ENCODE measurements at places on chromosomes 7 and 10.

DNA sequence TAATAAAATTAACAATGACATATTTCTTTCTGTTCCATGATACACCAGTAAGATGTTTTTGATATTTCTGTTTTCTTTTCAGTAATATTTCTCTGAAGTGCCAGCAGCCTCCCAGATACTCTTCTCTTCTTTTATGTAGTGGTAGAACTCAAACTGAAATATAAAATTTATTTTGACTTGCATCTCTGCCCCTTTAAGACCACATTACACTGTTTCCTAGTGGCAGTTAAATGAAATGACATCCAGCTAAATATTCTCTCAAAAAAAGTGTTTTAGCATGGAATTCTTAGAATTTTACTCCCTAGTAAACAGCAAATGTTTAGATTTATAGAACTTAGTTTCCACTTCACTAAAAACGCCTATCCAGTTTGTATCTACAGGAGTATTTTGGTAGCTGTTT, 237.2 kb upstream of the MTPN start:
- no peak for DNase-seq

DNA sequence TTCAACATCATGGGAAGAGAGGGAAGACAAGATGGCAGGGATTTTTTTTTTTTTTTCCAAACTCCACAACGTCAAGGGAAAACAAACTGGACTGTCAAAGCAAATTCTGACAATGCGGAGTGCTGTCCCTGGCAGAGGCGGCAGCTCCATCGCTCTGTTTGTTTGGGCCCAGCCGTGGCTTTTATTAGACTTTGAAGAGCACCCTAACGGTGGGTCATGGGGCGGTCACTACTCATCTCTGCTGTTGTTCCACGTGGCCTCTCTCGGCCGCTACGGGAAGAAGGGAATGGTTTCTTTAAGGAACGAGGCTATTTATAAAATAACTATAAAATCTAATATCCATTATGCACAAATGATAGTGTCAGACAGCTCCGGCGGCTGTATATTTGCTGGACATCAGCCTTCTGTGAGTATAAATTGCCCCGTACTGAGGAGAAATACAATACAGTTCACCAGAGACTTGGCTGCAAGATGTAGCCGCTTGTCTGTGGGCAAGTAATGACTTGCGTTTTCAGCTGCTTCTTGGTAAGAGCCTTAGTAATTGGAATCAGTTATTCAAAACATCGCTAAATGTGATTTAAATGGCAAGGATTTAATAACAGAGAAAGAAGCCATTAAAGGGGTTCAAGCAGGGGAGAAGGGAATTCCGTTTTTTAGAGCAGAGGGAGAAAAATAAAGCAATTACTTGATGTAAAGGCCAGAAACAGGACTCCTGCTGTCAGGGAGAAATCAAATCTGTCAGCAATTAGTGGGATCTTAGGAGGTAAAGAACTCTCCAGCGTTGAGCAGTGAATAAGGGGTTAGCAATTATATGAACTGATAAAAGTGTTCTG, 61.7 kb upstream of the RAB11FIP2 start:
- DNase-seq = peak; percentile 34

- DNase-seq = no peak
Observed at GRCh38 chr10:79436850-79437103, 8.6 kb downstream of the ZCCHC24 start.

GRCh38 chr7:20958572-20958971, 171.9 kb upstream of the SP8 start:
- DNase-seq = no peak

DNA sequence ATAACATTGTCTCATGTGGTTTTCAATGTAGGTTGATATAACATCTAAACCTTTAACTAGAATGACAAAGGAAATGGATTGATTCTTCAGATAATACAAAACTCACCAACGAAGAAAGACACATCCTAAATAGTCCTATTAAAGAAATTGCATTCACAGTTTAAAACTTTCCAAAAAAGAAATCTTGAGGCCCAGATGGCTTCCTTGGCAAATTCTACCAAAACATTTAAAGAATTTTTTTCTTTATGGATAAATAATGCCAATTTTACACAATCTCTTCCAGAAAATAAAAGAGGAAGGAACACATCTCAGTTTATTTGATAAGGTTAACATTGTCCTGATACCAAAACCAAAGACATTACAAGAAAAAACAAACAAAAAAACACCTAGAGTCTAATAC, 349.5 kb downstream of the CALN1 start:
- no peak for DNase-seq

DNA sequence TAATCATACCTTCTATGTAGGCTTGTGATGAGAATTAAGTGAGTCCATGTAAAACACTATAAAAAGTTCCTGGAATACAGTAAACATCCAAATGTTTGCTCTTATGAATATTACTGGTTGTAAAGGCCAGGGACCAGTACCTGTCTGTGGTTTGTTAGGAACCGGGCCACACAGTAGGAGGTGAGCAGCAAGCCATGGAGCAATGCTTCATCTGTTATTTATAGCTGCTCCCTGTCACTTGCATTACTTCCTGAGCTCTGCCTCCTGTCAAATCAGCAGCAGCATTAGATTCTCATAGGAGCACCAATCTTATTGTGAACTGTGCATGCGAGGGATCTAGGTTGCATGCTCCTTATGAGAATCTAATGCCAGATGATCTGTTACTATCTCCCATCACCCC, 662.0 kb upstream of the ANKRD30A start:
- DNase-seq = no peak

- DNase-seq = no peak
Observed at GRCh38 chr7:46448478-46448877, 527.4 kb upstream of the IGFBP3 start.

- no peak for DNase-seq
Observed at GRCh38 chr7:39221901-39222300, 244.2 kb downstream of the POU6F2 start.

- no peak for DNase-seq
Observed at GRCh38 chr7:114979388-114979787, 57.5 kb downstream of the MDFIC start.

DNA sequence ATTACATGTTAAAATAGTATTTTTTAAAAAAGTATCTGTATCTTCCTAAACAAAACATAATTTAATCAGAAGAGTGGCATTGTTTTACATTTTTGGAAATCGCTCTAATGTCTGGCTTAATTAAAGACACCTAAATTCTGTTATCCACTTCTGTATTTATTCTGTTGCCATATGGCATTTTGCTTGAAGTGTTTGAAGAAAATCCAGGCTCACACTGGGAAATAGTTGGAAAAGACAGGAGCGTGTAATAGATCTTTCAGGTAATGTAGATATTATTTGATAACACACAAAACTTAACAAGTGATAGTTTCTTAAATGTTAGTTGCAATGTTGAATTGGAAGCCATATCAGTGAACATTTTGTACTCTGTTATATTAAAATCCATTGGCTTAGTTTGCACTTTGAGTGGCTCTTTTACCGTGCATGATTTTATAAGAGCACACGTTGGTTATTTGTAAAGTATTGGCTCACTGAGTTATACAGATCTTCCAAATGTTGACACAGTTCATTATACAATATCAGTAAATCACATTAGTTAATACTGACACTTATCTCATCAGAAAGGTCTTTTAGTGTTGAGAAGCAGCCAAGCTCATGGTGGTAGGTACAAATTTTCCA, 128.4 kb upstream of the NPVF start:
- no peak for DNase-seq

DNA sequence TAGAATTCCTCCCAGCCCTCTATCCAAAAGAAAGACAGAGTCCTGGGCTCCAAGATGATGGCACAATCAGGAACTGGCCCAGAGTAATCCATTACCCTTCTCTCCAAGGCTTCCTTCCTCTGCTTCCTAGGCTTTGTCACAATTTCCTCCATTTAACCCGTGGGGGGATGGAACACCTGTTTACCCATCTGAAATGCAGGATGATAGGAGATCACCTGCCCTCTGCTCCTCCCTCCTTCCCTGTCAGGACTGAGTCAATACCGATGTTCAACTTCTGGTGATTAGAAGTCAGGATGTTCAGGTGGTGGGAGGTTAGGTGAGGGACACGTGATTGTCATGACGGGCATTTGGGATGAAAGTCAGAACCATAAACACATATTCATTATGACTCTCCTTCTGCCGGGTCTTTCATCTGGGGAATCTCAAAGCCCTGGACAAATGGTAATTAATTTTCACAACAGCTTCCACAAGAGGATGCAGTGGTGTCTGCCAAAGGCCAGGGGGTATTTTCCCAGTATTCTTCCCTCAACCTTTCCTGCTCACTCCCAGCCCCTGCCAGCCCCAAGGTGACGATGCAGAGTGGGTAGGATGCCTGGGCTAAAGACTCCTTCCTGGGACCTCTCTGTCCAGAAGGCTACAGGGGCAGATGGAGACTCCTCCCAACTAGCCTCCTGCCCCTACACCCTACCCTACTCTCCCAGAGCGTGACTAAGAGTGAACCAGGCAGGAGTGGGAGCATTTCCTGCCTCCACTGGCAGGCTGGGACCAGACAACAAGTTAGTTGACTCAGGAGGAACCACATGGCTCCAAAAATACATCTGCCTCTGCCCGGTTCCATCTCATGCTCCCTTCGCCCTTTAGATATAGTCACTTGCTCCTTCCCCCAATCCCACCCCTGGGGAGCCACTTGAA, 27.9 kb downstream of the DUSP5 start:
- no peak for DNase-seq

GRCh38 chr10:110681023-110681681, 37.0 kb downstream of the RBM20 start:
- DNase-seq = no peak

DNA sequence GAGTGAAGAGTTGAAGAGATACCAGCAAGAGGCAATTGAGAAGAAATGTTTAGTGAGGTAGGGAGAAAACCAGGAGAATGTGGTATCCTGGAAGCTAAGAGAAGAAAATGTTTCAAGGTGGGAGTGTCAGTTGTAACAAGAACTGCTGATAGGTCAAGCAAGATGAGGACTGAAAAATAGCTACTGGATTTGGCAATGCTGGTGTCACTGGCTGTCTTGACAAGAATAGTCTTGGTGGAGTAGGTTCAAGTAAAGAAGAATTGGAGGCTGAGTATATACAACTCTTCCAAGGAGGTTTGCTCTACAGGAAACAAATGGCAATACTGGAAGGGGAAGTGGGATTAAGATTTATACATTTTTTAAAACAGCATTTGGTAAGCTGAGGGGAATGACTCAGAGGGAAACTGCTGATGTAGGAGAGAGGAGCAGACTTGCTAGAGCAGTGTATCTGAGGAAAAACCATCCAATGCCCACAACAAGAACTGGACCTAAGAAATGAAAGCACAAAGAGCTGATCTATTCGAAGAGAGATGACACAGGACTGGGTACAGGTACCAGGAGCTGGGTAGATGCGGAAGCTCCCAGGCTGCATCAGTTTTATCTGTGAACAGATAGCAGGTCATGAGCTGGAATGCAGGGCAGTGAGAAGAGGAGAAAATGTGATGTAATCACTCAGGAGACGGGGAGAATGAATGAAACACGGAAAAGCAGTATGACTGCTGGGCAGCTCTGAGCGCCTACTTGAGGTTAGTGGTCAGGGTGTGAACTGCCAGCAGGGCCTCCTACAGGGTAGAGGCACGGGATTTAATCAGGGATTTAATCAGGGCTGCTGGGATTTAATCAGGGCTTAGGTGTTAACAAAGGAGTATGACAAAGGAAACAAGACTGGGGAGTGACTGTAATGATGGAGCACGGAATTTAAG, 34.5 kb downstream of the FAM25A start:
- DNase-seq = peak; percentile 2

DNA sequence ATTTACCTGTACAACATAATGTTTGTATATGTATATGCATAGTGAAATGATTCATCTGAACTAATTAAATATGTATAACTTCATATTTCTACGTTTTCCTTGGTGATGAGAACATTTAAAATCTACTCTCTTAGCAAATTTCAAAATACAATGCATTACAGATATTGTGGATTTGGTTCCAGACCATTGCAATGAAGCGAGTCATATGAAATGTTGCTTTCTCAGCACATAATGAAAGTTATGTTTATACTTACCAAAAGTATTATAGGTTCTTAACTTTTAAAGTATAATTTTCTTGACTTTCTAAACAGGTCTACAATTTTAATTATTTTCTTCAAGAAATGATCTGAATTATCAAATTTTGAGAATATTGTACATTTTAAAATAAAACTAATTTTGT, 189.2 kb downstream of the CSTF2T start:
- peak; percentile 12 for DNase-seq

- DNase-seq = no peak
Observed at GRCh38 chr7:28510026-28510369, 97.7 kb downstream of the CREB5 start.

DNA sequence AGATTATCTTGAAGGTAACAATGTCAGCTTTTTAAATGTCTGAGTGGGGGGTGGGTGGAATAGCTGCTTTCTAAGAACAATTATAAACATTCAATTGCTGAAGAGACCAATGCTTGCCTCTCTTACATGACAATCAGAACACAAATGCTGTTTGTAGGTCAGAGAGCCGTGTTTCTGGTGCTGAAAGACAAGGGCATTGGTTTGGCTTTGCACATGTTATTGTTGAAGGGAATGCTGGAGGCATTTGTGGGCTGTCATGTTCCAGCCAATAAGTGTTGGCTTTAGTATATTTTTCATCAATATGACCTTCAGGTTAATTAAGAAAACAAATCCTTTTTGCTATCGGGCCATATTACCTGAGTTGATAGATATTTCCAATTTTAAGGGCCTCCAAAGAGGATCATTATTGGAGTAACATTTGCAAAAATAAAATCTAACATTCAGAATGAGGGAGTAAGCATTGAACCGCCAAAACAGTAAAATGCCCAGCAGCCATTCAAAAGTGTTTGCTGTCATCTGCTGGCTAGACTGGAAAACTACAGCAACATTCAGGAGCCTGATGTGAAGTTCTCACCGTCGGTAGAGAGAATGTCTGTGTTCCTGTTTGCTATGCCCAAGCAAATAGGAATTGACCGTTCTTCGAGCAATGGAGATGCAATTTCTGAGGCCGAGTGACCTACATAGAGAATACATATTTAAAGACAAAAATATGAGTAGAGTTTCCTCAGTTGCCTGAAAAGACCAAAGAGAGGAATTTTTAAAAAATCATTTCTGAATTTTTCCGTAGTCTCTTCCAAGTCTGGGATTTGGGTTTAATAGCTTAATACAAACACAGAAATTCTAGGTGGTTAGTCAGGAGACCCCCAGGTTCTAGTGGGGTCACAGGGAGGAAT, 118.9 kb downstream of the APBB1IP start:
- peak; percentile 40 for DNase-seq

DNA sequence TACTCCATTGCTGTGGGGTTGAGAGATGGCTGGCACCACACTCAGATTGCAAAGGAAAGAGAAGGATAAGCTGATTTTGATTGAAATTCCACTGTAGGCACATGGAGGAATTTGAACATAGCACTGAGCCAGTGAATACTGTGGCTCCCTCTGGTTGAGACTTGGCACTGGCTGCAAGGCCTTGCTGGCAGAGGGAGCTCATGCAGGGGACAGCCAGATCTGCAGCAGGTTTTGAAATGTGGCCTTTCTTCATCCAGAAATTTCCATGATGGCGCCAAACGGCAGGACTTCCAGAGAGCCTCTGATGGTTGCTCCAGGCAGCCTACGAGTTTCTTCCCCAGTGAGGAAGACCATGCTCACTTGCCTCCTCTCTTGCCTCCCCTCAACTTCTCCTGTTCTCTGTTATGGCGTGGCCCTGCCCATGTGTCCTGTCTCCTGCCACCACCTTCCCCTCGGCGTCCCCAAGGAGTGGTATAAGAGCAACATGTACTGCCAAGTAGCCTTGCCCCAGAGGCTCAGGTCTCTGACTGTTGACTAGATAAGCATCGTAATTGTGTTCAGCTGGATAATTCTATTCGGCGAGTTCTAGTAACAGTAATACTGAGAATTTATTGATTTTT, 265.6 kb downstream of the CCDC3 start:
- DNase-seq = no peak

All from fibroblast of gingiva (primary cell).